ENCODE measurements at places on chromosomes 12 and 14. TPM values are rescaled to one million over a fixed set of nuclear protein-coding genes. Genes with fewer than 3 reads are reported as not detected.
A peak's percentile ranks its signal among the peaks of the same experiment; 100 is the strongest.

GRCh38 chr14:51880835-51881580, 20.6 kb downstream of the GNG2 start:
- DNase-seq: no peak

GRCh38 chr12:80053051-80053790, 46.1 kb upstream of the OTOGL start:
- peak; percentile 80 for DNase-seq

- DNase-seq: peak; percentile 53
Measured at GRCh38 chr12:31518680-31519227, 72.2 kb downstream of the DENND5B start.

GRCh38 chr12:98359856-98360255, 155.5 kb upstream of the TMPO start:
- DNase-seq: no peak

GRCh38 chr14:104978746-104979691, 845 bp upstream of the AHNAK2 start:
- DNase-seq: no peak

GRCh38 chr12:23361971-23362370, 587.5 kb downstream of the SOX5 start:
- DNase-seq: no peak

GRCh38 chr14:52363041-52363704, 49.1 kb downstream of the PTGER2 start:
- peak; percentile 46 for DNase-seq

- peak; percentile 40 for DNase-seq
Measured at GRCh38 chr12:75964150-75964549, 67.4 kb downstream of the PHLDA1 start.

- no peak for DNase-seq
Measured at GRCh38 chr14:76313852-76314251, 62.1 kb upstream of the ESRRB start.

- DNase-seq: no peak
Measured at GRCh38 chr12:64931981-64932380, 107.5 kb downstream of the TBC1D30 start.

The DHRS2 gene
- total RNA-seq: 4.6 TPM

The MFAP5 gene
- total RNA-seq: 11.6 TPM

The MLXIP gene
- 37.1 TPM for total RNA-seq

The PPFIA2 gene
- 1.8 TPM for total RNA-seq

The CLEC2A gene
- total RNA-seq: not detected

The NID2 gene
- total RNA-seq: 20.4 TPM

Data from stomach (tissue), 19 donors.